ENCODE measurements at places on chromosomes 1 and 21.

- no peak for DNase-seq
These were observed 3.8 kb downstream of the HECTD3 start for GRCh38 chr1:45007311-45007710.

- DNase-seq = peak; percentile 68
These were observed 7.1 kb upstream of the ITGB2 start for GRCh38 chr21:44927587-44928461.

DNA sequence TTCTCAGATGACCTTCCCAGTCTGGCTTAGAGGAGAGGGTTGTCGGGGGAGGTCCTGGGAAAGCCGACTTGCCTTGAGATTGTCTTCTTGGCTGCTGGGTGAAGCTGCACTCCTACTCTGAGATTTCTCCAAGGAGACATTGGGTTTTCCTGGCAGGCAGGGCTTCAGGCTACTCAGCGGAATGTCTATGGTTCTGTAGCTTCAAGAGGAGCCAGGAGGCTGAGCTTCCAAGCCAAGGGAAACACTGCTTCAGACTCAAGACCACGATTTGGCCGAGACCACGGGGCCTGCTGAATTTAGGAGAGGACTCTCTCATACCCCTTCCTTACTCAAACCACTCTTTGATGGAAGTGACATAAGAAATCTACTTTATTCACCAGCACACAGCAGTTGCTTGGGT is 67.8 kb downstream of the NTMT2 start:
- DNase-seq = no peak

GRCh38 chr1:202658769-202659168 is 51.5 kb downstream of the SYT2 start:
- DNase-seq = no peak

GRCh38 chr1:27668121-27668807 is 3.7 kb downstream of the IFI6 start:
- no peak for DNase-seq

DNA sequence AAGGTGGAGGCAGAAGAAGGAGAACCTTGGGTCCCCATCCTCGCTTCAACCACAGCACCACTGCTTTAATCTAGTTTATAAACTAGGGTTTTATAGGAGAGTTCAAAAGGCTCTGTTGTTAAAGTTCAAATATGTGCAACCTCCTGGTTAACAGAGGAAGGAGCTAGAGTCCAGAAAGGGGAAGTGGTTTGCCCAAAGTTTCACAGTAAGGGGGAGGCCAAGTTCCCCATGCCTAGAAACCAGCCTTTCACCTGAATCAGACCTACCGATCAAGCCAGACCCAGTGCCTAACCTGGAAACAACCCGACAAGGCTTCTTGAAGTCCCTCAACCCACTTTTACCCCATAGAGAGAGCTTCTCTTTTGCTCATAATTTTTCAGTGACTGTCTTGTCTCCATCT is 106.5 kb downstream of the PLPP3 start:
- DNase-seq = peak; percentile 86

GRCh38 chr1:65698590-65698989 is 94.1 kb upstream of the PDE4B start:
- DNase-seq = no peak

- DNase-seq = peak; percentile 24
These were observed 18.5 kb downstream of the ALDH4A1 start for GRCh38 chr1:18883636-18884418.

- DNase-seq = no peak
These were observed 70.7 kb upstream of the SYT6 start for GRCh38 chr1:114224196-114224907.

GRCh38 chr1:77888781-77889642 is 588 bp downstream of the NEXN start:
- no peak for DNase-seq

DNA sequence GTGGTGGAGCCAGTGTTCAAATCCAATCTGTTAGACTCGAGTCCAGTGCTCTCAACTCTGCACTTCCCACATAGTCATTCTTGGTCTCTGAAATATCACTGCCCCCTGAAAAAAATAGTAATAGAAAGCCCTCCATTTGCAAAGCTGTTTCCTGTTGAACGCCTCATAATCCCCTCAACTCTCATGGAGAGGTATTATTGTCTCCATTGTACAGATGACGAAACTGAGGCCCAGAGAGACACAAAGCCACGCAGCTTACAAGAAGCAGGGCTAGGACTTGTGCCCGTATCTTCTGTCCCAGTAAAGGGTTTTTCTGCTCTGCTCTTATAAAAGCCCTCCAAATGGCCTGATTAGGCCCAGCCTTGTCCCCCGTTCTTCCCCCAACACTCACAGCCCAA is 6.2 kb upstream of the ARHGEF19 start:
- no peak for DNase-seq

GRCh38 chr1:168079761-168080160 is 57.0 kb downstream of the GPR161 start:
- no peak for DNase-seq

DNA sequence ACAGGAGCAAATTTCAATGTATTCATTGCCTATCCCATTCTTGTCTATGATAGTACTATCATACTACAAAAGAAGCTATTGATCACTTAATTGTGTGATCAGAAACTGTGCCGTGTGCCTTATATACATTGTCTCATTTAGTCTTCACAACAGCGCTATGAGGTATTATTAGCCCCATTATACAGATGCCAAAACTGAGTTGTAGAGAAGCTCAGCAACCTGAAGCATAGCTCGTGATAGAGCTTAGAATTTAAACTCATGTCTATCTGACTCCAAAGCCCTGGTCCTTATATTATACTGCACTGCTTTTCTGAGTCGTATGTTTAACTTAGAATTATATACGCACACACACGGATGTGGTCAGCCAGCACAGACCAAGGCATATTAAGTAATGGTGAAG is 315.1 kb downstream of the NFIA start:
- no peak for DNase-seq

- no peak for DNase-seq
These were observed 125.7 kb downstream of the LYPLAL1 start for GRCh38 chr1:219299420-219299819.

DNA sequence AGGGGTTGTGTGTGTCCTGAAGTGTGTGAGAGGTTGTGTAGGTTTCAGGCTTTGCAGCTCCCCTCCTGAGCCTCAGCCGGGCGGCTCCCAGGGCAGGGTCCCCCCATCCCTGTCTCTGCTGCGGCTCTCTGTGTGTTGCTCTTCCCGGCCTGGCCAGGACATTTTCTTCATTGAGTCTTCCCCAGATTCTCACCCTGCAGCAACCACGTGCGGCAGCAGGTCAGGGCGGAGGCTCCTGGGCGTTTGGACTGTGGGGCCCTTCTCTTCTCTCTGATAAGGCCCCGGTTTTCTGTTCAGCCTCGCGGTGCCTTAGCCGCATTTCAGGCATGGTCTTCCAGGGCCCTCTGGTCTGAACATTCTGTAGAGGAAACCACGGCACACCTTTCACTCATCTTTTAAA is 1.8 kb upstream of the TCP10L start:
- no peak for DNase-seq

DNA sequence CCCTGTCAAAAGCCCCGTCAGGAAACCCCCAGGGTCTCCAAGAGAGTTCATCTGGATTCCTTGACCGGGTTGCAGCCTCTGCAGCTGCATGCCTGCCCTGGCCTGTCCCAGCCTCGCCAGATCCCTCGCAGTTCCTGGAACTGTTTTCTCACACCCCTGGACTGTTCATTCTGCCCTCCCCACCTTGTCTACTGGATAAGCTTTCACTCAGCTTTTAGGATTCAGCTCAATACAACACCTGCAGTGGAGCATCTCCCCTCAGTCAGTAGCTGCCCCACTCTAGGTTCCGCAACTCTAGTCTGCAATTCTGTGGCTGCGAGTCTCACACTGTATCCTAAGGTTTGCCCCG is 67.2 kb downstream of the FAM163A start:
- no peak for DNase-seq

GRCh38 chr1:185309566-185309965 is 7.5 kb downstream of the IVNS1ABP start:
- DNase-seq = no peak

DNA sequence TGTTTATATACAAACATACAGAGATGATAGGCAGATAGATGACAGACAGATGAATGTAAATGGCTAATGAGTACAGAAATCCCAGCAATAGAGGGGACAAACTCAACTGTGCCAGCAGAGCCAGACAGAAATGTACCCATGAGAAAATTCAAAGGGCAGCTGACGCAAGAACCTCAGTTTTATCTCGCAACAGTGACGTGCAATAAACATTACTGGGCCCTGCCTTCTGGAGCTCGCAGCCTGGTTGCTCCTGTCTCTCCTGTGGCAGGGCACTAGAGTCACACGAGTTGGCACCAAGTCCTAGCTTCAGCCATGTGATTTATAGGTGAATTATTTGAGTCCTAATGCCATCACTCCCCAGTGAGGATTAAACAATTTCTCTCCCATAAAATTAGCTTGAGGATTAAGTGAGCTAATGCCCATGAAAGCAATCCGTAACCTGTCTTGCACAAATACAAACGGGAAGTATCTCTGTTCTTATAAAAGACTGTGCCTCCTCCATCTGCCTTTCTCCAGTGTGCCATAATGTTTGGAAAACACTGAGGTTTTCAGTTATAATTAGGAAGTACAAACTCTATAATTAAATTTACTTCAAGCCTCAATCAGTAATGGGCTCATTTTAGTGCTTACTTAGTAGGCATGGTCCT is 50.7 kb downstream of the VAV3 start:
- peak; percentile 22 for DNase-seq

- DNase-seq = no peak
These were observed 21.2 kb downstream of the IQGAP3 start for GRCh38 chr1:156551066-156551643.

GRCh38 chr1:204130178-204130577 is 21.7 kb downstream of the ETNK2 start:
- no peak for DNase-seq

DNA sequence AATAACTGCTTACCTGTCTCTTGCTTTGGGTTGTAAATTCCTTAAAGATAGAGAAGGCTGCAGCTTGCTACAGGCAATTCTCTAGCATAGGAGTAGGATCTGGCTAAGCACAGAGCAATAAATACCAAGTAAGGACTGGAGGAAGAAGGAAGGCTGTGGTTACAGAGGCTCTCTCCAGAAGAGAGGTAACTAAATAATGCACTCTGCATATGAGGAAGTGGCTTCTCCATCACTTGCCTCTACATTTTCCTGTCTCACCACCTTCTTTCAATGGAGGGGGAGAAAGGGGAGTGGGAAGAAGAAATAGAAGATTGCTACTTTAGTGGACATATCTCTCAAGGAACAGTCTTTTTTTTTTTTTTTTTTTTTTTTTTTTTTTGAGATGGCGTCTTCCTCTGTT is 60.9 kb upstream of the LAX1 start:
- DNase-seq = peak; percentile 55

GRCh38 chr1:109892561-109893368 is 17.9 kb upstream of the CSF1 start:
- DNase-seq = peak; percentile 73

DNA sequence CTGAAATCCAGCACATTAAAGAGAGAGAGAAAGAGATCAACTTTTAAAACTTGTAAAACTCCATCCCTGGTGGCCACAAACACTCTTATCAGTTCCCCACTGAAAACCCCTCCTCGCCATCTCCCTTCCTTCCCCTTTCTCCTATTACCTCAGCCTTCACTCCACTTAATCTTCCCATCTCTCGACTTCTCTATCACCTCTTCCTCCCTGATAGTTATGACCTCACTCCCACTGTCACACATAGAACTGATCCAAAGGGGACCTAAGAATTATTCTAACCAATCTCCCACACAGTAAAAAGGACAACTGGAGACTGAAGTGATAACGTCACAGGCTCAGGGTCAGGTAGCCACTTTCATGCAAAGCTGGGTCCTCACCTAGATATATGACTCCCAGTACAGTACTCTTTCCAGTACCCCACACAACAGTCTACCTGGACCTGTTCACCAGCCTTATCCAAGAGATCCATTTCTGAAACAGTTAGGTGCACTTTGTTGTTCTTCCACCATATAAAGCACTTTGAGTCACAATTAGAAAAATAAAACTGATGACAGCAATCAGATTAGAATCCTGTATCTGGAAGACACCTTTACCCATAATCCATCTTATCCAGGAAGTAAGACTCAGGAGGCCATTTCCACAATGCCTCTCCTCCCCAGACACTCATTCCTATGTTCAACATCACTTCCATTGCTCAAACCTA is 324.8 kb downstream of the SMYD3 start:
- peak; percentile 65 for DNase-seq

GRCh38 chr1:152884966-152885624 is 7.0 kb downstream of the SMCP start:
- no peak for DNase-seq

DNA sequence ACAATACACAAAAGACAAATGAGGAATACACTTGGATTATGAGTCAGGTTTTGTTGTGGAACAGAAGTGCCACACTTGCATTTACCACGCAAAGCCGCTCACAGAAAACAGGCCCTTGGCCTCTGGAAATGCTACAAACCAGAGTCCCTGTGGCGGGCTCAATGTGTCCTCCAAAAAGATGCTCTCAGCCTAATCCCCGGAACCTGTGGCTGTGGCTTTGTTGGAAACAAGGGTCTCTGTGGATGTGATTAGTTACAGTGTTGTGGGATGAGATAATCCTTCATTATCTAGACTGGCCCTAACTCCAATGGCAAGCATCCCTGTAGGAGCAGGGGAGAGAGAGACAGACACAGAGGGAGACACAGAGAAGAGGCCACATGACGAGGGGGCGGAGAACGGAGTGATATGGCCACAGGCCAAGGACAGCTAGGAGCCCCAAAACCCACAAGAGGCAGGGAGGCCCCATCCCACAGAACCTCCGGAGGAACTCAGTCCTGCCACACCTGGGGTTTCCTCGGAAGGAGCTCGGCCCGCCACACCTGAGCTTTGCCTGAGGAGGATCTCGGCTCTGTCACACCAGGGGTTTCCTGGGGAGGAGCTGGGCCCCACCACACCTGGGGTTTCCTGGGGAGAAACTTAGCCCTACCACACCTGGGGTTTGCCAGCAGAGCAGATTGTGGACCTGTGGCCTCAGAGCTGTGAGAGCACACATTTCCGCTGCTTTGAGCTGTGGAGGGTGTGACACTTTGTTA is 55.4 kb downstream of the NPHP4 start:
- no peak for DNase-seq

- peak; percentile 91 for DNase-seq
These were observed 6.9 kb upstream of the GALE start for GRCh38 chr1:23807453-23807852.

- DNase-seq = no peak
These were observed 7.1 kb downstream of the RNPEP start for GRCh38 chr1:201989354-201990128.

GRCh38 chr1:167720965-167721616 is 691 bp upstream of the MPZL1 start:
- DNase-seq = peak; percentile 74

DNA sequence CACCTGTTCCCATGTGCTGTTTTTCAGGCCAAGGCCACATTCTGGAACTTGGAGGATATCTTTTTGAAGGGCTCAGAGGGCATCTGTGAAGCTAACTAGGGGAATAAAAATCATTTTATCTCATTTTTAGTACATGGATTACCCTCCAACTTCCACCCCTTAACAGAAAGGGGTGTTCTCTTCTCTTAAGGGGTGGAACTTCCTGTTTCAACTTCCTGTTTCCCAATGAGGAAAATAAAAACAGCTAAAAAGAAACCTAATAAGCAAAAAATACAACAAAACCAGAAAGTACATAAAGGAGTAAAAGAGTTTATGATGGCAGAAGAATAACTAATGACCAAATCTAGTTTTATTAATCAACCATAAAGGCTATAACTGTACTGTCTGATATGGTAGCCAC is 24.8 kb upstream of the SLC22A15 start:
- peak; percentile 52 for DNase-seq
